ENCODE measurements at places on chromosomes 4 and X.

GRCh38 chr4:81827577-81828202, 356.0 kb upstream of the RASGEF1B start:
- DNase-seq: no peak

- no peak for DNase-seq
Observed at GRCh38 chrX:13014111-13015096, 30.0 kb downstream of the FAM9C start.

GRCh38 chr4:76275486-76276124, 24.1 kb downstream of the FAM47E start:
- DNase-seq: no peak

GRCh38 chr4:82918091-82918490, 17.6 kb downstream of the THAP9 start:
- no peak for DNase-seq

DNA sequence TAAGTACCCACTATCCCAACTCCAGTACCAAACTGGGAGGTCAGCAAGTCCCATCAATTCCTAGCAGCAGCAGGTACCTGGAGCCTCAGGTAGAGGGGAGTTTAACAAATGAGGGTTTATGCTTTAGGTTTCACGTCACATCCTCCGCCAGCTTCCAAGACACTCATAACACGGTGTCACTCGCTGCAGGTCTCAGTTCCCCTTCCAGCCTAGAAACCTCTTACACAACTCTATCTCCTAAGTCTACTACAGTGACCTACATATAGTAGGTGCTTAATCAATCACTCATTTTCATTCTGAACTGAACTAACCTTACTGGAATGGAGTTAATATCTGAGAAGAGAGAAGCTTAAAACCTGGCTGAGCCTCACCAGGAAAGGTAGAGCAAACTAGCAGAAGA, 96.0 kb downstream of the EFHC2 start:
- no peak for DNase-seq

GRCh38 chrX:63560601-63561218, 209.6 kb upstream of the SPIN4 start:
- peak; percentile 33 for DNase-seq

GRCh38 chr4:123786920-123787319, 390.3 kb downstream of the SPRY1 start:
- no peak for DNase-seq

DNA sequence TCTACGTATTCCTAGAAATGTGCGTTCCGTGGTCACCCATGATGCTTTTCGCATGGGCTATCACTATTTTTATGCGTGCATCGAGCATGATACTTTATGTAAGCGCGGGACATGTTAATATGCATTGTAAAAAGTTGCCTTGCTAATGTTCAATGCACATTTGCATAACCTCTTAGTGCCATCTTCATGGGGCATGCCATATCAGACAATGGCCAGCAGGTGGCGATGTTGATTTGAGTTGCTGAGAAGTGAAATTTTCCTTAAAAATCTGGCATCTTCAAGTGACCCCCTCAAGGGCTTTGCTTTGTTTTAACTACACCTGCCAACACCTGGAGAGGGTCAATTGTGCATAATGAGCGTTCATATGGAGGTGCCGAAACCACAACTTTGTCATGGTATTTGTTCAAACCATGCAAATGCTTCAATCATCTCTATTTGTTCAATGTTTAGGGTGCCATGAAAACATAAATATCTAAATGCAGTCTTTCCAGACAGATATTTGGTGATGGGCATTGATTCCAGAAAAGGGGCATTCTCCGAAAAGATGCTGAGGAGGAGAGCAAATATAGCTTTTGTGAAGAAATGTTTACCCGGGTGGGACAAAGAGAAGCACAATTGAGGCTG, 833.9 kb upstream of the PRKX start:
- peak; percentile 16 for DNase-seq

GRCh38 chrX:137565921-137566745, at the start of gene ZIC3:
ZIC3 (plus strand) TSS chrX:137566127; CDS start chrX:137566692, 565 bp downstream.
- DNase-seq: no peak

GRCh38 chr4:27272217-27272616, 411.6 kb downstream of the STIM2 start:
- no peak for DNase-seq

GRCh38 chr4:108820492-108821350, 57.9 kb upstream of the ETNPPL start:
- DNase-seq: no peak

- no peak for DNase-seq
Observed at GRCh38 chrX:26511589-26512363, 295.8 kb downstream of the MAGEB5 start.

DNA sequence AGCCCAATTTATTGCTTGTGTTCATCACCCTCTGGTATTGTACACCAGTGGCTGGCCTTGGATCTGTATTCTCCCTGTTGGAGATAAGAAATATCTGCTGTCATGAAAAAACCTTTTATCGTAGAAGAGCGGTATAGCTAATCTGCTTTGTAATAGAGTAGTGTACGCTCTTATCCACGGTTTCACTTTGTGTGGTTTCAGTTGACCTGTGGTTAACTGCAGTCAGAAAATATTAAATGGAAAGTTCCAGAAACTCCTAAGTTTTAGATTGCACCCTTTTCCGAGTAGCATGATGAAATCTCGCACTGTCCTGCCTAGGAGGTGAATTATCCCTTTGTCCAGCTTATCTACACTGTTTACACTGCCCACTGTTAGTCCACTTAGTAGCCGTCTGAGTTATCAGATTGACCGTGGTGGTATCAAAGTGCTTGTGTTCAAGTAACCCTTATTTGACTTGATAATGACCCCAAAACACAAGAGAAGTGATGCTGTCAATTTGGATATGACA, 42.4 kb downstream of the KDM6A start:
- no peak for DNase-seq

- no peak for DNase-seq
Observed at GRCh38 chr4:98359646-98360045, 98.5 kb downstream of the RAP1GDS1 start.

DNA sequence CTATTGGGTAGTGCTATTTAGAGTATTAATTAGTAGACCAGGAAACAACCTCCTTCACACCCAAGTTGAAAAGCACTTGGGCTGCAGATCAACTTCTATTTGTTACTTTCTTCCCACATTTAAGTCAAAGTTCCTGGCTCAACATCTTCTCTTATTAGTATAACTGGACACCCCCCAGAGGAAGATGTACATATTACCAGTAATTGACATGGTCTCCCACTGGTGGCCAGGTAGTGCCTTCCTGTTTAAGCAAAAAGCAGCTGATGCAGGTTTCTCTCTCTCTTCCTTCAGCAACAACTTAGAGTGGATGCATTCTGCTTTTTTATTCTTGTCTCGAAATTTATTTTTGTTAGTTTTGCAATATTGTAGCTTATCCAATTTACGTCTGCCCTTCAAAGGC, 438.1 kb downstream of the GBA3 start:
- no peak for DNase-seq

DNA sequence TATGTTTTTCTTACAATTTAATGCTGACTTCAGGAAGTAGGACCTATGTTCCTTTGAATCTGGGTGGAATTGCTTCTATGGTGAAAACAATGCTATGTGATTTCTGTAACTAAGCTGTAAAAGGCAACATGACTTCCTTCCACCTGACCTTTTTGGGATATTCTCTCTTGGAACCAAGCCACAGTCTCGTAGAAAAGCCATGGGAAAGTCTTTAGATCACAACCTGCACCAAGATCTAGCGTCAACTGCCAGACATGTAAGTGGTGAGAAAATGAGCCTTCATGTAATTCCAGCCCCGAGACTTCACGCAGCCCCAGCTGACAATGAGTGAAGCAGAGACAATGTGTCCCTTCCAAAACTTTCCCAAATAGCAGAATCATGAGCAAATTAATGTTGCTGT, 297.0 kb upstream of the DCAF8L1 start:
- DNase-seq: no peak

Measured in T follicular helper cell (primary cell).